Amniotic epithelial cell (primary cell): ENCODE measurements at places on chromosomes 4 and X.

DNA sequence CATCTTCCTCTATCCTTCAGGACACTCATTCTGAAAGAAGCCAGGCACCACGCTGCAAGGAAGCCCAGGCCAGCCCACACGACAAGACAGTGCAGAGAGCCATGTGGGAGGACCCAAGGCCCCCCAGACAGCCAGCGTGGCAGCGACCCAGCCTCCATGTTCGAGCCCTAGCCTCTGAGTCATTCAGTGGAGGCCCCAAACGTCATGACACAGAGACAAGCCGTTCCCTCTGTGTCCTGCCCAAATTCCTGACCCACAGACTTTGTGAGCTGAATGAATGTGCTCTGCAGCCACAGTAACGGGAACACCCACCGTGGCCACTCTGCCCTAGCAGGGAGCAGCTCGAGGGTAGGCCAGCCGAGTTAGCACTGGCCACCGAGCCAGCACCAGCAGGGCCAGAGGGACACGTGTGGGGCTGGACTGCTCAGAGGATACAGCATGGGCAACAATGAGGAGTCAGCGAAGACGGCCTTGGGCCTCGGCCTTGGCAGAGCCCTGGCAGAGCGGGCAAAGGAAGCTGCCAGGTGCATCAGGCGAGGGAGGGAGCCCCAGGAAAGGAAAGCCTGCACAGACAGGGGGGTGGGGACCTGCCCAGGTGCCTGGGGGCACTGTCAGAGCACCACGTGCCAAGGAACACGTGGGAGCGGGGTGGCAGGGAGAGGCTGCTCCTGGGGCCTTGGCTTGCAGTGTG lies 8.6 kb downstream of the BLOC1S4 start:
- no peak for DNase-seq

GRCh38 chrX:132489578-132490419 lies 961 bp upstream of the MBNL3 start:
- DNase-seq: no peak

GRCh38 chrX:100976211-100976610 lies 6.7 kb downstream of the ARL13A start:
- no peak for DNase-seq

DNA sequence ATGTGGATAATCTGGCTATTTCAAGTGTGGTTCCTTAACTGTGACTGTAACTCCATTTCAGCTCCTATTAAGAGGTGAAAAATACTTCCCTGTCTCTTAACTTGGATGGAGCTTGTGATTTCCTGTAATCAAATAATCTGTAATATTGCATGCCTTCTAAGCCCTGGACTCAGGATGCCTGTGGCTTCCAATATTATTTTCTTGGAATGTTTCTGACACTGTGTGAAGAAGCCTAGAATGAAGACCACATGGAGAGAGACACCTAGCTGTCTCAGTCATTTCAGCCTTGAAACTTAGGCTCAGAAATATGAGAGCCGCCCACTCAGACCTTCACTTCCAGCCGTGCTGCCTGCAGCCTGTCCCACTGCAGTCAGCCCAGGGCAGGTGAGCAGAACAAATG lies 544.3 kb downstream of the TRIML1 start:
- no peak for DNase-seq

- peak; percentile 16 for DNase-seq
Measured at GRCh38 chr4:157172011-157172410, 48.5 kb upstream of the GRIA2 start.
